NAMALWA (cell line): ENCODE measurements at places on chromosomes 4 and X.

GRCh38 chrX:2708021-2708420 is 16.9 kb downstream of the CD99 start:
- no peak for DNase-seq

DNA sequence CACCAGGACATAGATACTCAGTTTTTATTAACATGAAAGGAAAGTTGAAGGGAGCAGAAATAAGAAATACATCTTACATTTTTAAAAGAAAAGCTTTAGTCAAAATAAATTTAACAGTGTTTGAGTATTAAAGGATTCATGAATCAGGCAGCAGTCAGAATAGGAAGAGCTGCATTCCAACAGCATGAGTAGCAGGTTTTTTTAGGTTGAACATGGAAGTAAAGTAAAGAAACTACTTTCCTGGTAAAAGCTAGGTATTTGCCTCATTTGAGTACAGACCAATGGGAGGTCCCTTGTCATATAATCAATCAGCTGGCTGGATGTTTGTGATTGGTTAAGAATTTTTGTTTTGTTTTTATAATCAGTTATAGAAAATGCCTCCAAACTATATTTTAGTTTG is 645.9 kb upstream of the INTU start:
- DNase-seq = no peak

DNA sequence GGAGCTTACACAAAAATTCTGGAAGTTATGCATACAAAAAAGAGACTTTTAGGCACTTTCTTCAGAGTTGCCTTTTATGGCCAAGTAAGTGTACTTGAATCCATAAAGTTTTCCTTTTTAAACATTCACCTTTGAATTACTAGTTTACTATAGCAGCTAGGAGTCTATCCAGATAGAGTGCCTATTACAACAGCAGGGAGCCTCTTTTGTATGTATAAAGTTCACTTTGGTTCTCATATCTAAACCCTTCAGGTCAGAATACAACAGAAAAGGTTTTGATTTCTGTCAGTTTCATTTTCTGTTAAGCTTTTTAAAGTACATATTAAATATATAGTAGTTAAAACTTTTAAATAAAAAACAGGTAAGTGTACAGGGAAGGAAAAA is 51.4 kb upstream of the IL13RA1 start:
- no peak for DNase-seq

DNA sequence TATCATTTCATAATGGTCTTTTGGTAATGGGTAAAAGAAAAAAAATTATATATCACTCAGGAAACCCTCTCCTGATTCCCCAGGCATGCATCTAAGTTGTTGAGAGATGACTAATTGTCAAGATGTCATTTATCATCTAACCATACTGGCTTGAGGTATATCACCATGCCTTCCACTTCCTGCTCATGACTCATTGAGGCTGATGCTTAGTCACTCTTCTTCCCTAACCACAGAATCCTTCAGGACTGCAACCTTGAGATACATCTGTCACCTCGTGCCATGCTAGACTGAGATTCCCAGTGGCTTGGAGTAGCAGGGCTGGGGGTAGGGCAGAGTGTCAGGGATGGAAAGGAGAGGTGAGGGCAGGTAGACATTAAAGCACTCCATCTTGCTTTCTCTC is 782.5 kb upstream of the INTU start:
- DNase-seq = no peak
